ENCODE measurements at places on chromosomes 7 and 10.

GRCh38 chr10:49309691-49310411 lies 10.9 kb downstream of the C10orf71 start:
- DNase-seq: no peak

DNA sequence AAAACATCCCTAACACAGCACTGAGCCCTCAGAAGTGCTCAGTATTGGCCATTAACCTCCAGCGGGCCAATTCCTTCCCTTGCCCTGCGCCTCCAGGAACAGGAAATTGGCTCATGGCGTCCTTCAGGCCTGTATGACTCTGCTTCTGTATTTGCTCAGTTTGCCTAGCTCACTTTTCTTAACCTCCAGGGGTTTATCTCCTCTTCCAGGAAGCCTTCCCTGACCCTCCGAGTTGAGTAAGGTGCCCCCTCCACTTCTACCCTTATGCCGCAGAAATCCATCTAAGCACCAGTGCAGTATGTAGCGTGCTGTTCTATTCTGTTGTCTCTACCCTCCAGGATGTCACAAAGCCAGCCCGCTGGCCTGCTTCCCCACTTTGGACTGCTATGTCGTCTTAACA lies 1.1 kb upstream of the SFXN4 start:
- DNase-seq: no peak

- no peak for DNase-seq
Observed at GRCh38 chr10:46025406-46025805, 5.0 kb downstream of the NCOA4 start.

- no peak for DNase-seq
Observed at GRCh38 chr10:127424594-127425264, 124.4 kb upstream of the NPS start.

- DNase-seq: no peak
Observed at GRCh38 chr10:50990568-50991455, 83.5 kb upstream of the PRKG1 start.

- DNase-seq: no peak
Observed at GRCh38 chr7:155293721-155294510, 3.8 kb upstream of the INSIG1 start.

GRCh38 chr10:64619102-64619501 lies 1097.9 kb downstream of the REEP3 start:
- no peak for DNase-seq

GRCh38 chr7:3162289-3162688 lies 118.6 kb upstream of the CARD11 start:
- no peak for DNase-seq

GRCh38 chr10:48187713-48188485 lies 86.6 kb downstream of the FRMPD2 start:
- no peak for DNase-seq

DNA sequence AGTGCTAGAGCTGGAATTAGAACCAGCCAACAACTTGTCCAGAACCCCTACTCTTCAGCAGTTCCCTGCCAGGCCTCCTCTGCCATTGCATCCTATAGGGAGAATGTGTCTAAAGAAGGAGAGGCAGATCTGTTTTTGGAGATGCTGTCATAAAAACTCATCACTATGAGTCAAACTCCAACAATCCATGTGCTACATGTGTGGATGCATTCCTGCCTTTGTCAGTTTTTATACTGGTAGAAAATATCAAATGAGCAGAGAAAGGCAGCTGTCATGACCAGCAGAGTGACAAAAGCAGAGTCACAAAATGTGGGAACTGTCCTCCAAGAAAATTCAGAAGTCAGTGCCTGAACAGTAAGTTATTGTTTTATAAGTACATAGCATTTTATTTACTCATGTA lies 93.0 kb downstream of the ABLIM1 start:
- no peak for DNase-seq

GRCh38 chr7:111043561-111043960 lies 47.4 kb upstream of the LRRN3 start:
- DNase-seq: no peak

- no peak for DNase-seq
Observed at GRCh38 chr10:20888620-20889330, 8.3 kb downstream of the NEBL start.

DNA sequence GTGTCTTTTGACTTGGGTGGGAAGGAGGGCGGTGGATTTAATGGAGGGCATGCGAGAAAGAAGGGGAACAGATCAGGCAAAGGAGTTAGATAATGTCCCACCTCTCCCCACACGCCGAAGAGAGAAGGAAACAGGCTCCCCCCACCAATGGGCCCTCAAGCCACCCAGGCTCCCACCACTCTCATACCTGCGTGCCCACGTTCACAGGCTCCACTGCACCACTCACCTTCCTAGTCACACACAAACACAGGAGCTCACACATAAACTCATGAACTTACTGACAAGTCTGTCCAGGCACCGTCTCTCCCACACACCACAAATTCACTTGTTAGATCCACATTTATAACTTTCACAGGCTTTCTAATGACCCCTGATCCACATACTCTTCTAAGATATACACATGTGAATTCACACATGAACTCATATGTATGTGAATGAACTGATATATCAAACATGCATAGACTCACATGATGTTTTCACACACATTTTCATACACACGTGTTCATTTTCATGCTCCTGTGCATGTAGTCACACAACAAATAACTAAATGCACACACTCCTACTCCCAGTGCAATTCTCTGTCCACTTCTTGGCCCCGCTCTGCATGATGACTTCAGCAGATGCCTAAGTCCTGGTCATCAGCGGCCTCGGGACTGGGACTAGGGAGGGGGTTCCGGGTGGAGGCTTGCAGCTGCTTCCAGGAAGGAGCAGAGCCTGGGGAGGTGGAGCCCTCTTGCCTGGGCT lies 1.5 kb downstream of the LZTS2 start:
- no peak for DNase-seq

GRCh38 chr7:102214477-102215072 lies 72.1 kb upstream of the SH2B2 start:
- no peak for DNase-seq

GRCh38 chr10:126525326-126525725 lies 137.0 kb upstream of the ADAM12 start:
- no peak for DNase-seq

DNA sequence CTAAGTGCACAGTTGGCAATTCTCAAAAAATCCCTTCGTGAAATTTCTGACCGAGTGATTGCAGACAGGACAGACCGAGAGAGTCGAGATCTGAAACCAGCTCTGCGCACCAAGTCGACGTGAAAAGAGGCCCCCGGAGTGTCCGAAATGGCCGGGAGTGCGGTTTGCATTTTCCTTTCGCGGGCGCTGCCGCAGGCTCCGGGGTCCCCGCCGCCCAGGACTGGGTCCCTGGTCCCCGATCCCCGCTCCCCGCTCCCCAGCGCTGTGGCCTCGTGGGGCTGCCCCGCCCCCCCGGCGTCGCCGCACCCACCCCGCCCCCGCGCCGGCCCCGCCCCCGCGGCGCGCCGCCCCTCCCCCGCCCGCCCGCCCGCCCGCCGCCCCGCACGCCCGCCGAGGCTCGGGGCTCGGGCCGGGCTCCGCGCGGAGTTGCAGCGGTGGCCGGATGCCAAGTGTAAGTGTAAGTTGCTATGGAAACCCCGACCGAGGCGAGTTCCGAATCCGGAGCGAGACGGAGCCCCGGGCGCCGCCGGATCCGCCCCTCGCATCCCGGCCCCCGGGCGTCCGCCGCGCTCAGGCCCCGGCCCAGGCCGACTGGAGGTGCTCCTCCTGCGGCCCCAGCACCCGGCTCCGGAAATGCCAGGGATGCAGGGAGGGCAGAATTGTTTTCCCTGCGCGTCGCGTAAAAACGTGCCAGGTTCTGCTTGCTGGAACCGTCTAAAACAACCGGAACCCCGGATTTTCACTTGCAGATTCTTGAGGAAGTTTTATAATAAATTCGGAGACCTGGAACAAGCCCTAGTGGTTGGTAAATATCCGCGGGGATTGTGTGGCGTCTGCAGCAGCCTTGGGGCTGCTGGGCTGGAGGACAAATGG lies 4.6 kb downstream of the BMI1 start:
- no peak for DNase-seq

GRCh38 chr7:29146888-29147609 lies 712 bp upstream of the CPVL start:
- no peak for DNase-seq

DNA sequence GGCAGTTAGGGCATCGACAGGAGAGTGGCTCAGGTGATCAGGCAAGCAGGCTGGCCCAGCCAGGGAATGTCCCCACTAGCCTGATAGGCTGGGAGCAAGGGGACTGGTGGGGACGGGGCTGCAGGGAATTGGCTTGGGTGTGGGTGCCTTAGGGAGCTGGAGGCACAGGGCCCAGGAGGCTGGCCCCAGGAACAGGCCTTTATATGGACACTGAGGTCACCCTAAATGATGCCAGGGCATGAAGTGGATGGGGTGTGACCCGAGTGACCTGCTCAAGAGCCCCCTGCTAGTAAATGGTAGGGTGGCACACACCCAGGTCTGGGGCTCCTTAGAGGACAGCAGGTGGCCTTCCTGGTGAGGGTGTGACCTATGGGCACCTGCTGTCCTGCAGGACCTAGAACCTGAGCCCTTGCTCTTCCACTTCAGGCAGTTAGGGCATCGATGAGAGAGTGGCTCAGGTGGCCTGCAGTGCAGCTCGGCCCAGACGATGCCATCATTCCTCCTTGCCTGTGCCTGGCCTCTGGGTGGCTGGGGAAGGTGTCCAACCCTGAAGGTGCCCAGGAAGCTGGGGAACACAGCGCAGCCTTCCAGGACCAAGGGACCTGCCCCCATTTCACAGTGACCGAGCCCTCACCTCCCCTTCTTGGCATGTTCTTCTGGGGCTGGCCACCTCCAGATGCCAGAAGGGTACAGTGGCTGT lies 51.7 kb upstream of the LEP start:
- DNase-seq: no peak

DNA sequence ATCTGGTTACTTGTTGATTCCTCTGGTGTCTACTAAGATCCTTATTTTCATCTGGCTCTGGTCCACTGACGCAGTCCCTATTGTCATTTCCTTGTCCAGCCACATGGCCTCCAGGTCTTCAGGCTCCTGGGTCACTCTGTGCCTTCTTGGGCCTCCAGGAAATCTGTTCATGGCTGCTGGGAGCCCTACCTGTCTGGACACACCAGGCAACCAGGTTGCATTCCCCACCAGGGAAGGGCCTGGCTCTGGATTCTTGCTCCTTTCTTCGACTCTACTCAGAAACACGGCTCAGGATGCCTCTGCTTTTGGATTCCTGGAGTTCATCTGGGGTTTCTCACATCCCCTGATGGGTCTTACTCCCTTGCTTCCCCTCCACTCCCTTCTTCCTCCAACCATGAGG lies 8.0 kb upstream of the PPIF start:
- no peak for DNase-seq

DNA sequence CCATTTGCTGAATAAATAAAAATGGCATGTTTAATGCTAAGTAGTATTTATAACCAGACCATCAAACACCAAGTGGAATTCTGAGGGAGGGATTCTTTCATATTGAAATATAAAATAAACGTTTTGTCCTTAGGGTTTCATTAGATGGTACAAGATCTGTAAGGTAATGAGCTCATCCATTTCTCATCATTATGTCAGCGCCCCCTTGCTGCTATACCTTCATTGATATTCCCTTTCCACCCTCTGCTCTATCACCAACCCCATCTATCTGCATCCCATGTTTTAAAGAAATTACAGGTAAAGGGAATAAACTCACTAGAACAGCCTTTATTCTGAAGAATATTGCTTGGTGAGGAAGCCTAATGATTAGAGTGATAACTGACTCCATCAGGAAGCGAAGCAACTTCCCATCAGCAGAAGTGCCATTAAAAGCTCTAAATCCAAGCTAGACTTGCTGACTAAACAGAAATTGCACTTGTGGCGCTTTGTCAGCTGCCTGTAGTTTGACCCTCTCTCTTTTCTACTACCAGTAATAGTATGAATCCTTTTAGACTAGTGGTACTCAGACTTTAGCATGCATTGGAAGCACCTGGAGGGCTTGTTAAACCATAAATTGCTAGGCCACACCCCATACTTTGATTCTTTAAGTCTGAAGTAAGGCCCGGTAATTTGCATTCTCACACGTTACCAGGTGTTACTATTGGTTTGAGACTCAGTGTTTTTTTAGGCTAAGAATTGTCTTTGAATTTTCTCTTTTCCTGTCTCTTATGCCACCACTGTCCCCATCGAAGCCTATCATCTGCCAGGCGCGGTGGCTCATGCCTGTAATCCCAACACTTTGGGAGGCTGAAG lies 27.5 kb downstream of the ADD3 start:
- DNase-seq: no peak

- DNase-seq: no peak
Observed at GRCh38 chr10:1706711-1707110, 30.6 kb downstream of the ADARB2 start.

DNA sequence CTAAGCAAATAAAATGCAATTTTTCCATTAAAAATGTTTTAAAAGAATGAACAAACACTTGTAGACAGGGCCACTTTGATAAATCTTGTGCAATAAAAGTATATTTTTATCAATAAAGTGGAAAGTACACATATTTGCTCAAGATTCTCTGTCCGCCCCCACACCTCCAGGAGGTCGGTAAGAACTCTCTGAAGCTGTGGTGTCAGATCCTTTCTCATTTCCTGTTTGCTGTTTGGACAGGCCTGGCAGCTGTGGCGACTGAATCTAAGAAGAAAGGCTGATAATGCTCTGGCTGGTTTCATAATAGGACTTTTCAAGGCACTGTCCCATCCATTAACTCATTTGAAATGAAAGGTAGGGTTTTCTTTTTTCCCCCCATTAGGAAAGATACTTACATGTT lies 15.3 kb upstream of the ASB4 start:
- no peak for DNase-seq

DNA sequence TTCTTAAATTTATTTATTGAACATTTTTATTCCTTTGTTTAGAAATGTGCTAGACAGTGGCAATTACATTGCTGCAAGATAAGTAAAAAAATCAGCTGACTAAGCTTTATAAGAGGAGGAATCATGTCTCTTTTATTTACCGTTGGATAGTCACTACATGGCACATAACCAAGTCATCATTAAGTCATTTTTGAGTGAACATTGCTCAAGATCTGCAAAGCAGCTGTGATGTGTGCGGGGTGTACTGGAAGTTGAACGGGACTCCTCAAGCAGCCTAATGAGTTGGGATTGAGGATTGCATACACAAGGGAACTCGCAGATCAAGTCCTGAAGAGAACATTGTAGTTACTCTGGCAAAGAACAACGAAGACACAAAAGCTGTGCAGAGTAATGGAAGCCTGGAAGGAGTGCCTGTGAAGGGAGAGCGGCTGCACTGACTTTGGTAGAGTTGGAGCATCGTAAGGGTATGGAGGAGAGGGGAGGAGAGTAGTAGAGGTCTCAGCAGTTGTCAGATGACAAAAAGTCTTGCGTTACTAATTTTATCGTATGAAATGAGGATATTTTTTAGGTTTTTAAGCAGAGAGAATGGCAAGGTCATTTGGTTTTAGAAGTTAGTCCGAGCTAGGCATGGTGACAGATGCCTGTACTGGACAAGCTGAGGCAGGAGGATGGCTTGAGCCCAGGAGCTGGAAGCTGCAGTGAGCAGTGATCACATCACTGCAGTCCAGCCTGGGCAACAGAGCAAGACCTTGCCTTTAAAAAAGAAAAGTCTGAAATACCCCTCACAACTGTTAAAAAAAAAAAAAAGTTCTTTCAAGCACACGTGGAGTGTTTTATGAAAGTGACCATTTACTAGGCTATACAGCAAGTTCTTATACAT lies 95.1 kb downstream of the BMPR1A start:
- no peak for DNase-seq
